ENCODE measurements at places on chromosomes 2 and 18.

GRCh38 chr18:48352051-48352755 lies 57.0 kb downstream of the ZBTB7C start:
- no peak for DNase-seq

DNA sequence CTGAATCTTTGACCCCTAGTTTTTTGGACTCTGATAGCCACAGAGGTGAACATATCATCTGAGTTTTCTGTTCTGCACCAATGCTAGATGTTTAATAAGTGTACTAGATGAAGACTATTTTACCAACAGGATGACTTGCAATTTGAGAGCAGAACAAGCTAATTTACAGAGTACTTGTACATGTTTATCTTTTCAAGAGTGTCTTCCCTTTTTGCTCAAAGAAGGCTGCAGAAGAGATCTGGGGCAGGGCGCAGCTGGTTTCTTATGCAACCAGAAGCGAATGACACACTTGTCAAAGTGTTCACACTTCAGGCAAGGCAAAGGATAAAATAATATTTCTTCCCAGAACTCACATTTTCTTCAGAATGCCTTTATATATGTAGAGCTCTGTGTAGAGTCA lies 86.0 kb downstream of the VWA3B start:
- DNase-seq = no peak

GRCh38 chr2:232699110-232699509 lies 2.0 kb downstream of the GIGYF2 start:
- no peak for DNase-seq

GRCh38 chr2:203909261-203909967 lies 27.1 kb upstream of the ICOS start:
- peak; percentile 14 for DNase-seq

GRCh38 chr2:98828369-98828744 lies 97.4 kb upstream of the MGAT4A start:
- no peak for DNase-seq

DNA sequence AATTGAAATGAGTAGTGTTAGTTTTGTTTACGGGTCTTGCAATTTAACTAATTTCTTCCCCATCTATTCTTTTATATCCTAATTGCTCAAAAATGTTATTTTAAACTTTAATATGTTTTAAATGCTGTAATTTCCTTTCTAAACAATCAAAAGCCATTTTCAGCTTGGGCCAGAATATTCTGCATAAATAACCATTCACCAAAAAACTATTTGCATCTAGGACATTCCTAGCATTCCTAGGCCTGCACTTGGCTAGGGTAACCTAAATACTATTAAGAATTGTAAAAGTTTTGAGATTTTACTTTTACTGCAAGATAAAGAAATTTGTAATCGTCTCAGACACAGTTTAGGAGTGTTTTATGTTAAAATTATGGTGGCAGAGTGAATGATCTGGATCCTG lies 7.8 kb upstream of the ETAA1 start:
- DNase-seq = no peak

- no peak for DNase-seq
Measured at GRCh38 chr18:37657493-37657892, 91.9 kb upstream of the CELF4 start.

DNA sequence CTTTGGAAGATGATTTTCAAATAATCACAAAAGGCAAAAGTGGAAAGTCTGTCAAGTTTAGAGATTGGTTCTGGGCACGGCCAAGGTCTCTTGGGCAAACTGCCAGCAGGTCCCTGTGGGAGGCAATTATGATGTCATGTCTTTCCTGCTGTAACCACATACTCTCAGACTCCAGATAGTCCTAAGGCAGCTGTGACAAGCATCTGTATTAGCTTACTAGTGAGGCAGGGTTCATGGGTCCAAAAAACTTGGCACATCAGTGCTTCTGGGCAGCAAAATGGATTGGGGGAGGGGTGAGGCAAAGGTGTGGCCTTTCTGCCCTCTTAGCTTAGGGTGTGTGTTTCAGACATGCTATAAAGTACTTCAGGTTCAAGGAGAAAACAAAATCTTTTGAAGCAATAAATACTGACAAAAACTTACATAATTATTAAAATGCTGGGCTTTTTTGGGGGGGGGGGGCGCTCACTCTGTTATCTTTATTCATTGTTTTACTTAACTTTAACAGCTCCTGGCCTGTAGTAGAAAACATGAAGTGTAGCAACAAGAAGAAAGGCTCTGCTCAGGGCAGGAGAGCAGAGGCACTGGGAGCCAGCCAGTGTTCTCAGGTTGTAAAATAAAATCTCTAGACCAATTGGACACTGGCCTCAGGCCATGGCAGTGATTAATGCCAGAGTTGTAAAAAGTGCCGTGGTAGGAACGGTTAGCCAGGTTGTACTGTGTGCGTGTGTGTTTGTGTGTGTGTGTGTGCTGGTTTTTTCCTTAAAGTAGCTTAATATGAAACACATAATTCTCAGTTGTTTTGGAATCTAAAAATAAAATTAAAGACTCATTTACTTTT lies 14.3 kb upstream of the TANC1 start:
- DNase-seq = peak; percentile 71

DNA sequence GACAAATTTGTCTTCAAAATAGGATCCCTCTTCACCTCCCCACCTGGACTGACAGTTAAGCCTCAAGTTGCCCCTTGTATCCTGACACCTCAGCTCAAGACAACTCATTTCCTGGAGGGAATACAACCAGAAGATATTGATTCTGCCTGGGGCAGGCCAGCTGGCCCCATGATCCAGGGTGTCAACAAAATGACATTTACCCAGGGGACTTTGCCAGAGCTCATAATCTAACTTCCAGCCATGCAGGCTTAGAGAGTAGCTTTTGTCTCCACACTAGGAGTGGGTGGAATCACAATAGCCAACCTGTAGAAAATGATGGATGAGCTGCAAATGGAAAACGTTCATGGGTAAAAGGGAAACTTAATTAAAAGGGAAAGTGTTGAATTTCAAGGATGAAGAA lies 220.1 kb upstream of the DPP10 start:
- DNase-seq = peak; percentile 13

GRCh38 chr18:61948846-61949438 lies 56.1 kb upstream of the RNF152 start:
- peak; percentile 6 for DNase-seq
